Activated CD4-positive, alpha-beta memory T cell treated with anti-CD3 and anti-CD28 coated beads, Interleukin-2, amount 10 ng/mL, durations not matched to agents 7 days and 5 days (primary cell): ENCODE measurements at places on chromosomes 2 and 18. TPM values are rescaled to one million over a fixed set of nuclear protein-coding genes. Genes with fewer than 3 reads are reported as not detected.
A peak's percentile ranks its signal among the peaks of the same experiment; 100 is the strongest.

GRCh38 chr2:222943820-222944219, 83.0 kb downstream of the ACSL3 start:
- peaks cover 2% of the 10 kb centered on the region for H3K27me3 ChIP-seq
- peaks cover 7% of the 10 kb centered on the region for H3K4me1 ChIP-seq
- no peak overlapping the region for H3K4me3 ChIP-seq
- DNase-seq: no peak
- H3K36me3 ChIP-seq: peaks cover 5% of the 10 kb centered on the region

DNA sequence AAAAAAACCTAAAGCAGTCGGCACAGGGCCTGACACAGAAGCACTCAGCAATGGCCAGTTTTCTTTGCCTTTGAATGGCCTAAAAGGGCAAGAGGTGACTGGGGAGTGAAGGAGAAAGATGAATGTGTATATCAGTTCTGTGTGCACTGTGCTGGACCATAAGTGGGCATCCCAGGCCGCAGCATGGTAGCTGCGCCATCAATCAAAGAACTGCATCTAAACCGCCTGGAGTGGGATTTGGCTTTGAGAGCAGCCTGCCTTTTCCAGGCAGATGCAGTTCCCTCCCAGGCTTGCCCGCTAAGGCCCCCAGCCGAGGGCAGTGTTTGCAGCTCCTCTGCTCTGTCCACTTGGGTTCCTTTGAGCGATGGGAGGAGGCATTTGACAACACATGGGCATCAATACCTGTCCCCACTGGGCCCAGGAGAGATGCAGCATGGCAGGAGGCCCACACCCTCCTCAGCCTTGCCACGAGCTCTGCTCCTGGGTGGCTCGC, 144.1 kb downstream of the FAM210A start:
- H3K36me3 ChIP-seq: peaks cover 7% of the 10 kb centered on the region
- peaks cover 60% of the 10 kb centered on the region for H3K4me1 ChIP-seq
- DNase-seq: no peak
- no peaks in the 10 kb centered on the region for H3K27me3 ChIP-seq

DNA sequence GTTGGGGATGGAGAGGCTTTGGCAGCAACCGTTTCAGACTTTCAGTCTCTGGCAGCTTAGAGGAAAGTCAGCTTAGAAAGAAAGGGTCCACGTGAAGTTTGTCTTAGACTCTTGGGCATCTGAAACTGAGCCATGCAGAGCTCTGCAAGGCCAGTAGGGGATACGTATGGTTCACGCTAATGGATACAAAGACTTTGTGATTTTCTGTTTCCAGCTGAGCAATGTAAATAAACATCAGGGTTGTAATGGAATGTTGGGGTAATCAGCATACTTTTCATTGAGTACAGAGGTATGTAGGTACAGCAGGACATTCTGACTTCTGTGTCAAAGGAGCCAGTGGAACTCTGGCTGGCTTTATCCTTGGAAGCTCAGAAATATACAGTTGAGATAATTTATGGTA, 31.0 kb downstream of the RALB start:
- no peak overlapping the region for H3K27ac ChIP-seq
- peaks cover 40% of the 10 kb centered on the region for H3K36me3 ChIP-seq
- no peak overlapping the region for H3K4me3 ChIP-seq
- DNase-seq: no peak
- peaks cover 40% of the 10 kb centered on the region for H3K4me1 ChIP-seq
- no peaks in the 10 kb centered on the region for H3K27me3 ChIP-seq

- peaks cover 35% of the 10 kb centered on the region for H3K27me3 ChIP-seq
- DNase-seq: peak; percentile 63
- no peak overlapping the region for H3K4me3 ChIP-seq
These were observed 363.5 kb upstream of the TNP1 start for GRCh38 chr2:217223222-217223930.

DNA sequence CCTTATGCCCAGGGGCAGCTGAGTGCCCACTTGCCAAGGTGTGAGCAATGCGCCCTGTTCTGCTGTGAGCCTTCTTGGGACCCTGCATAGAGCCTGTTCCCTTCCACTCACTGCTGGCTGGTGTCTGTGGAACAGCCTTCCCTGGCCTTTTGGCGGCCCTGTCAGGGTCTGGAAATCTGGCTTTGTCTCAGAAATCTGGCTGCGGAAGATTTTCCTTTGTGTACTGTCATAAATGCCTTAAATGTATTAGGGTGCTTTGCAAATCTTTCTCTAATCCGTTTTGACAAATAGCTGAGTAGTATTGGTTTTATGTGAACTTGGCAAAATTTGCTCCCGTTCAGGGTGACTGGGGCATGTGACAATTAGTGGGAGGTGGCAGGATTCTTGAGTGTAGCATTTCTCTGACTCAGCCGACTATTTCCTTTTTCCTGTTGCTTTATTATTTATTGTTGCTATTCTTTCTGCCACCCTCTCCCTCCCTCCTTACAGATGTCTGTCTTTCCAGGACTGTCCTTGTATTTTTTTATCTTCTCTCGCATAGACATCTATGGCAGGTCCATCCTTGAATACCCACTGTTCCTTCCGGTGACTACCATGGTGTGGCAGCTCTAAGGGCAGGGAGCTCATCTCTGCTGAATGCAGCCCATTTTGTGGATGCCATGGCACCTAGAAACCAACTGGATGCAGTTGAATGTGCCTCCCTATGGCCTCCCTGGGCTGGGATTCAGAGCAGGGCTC, 41.8 kb downstream of the LDLRAD4 start:
- peaks cover 3% of the 10 kb centered on the region for H3K27me3 ChIP-seq
- H3K36me3 ChIP-seq: no peaks in the 10 kb centered on the region
- H3K4me3 ChIP-seq: no peak overlapping the region
- no peak overlapping the region for H3K27ac ChIP-seq

DNA sequence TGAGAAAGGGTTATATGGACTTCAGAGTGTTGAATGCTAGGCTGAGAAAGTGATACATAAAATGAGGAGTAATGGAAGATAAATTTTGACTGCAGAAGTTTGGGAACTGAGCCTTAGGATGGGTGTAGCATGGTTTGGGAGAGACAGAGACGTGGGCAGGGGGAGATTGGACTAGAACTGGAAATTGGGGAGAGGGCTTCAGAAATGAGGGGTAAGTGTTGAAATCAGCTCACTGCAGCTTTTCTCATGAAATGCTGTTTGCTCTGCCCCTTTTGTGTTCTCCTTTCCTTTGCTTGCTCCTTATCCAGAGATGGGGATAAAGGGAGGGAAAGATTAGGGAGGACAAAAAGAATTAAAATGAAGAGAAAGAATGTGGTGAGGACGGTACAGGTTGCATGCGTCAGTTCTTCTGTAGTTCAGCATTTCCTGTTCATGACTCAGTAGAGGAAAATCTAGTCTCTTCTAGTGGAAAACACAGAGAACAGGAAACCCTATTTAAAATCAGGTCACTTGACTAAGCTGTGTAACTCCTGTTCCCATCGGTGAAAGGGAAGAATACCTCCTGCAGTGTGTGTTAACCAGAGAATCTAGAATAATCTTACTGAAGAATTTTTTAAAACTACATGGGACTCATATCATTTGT, 105.6 kb downstream of the CRIM1 start:
- H3K27me3 ChIP-seq: no peaks in the 10 kb centered on the region
- H3K27ac ChIP-seq: no peak overlapping the region
- DNase-seq: no peak
- no peaks in the 10 kb centered on the region for H3K36me3 ChIP-seq

- no peaks in the 10 kb centered on the region for H3K36me3 ChIP-seq
- no peak overlapping the region for H3K4me3 ChIP-seq
- H3K27ac ChIP-seq: no peak overlapping the region
- no peak for DNase-seq
These were observed 104.5 kb downstream of the VAPA start for GRCh38 chr18:10018289-10018688.

GRCh38 chr2:60962528-60962927, 55.0 kb upstream of the PEX13 start:
- DNase-seq: no peak
- H3K27ac ChIP-seq: no peak overlapping the region
- H3K27me3 ChIP-seq: no peaks in the 10 kb centered on the region
- peaks cover 38% of the 10 kb centered on the region for H3K36me3 ChIP-seq
- H3K4me1 ChIP-seq: peaks cover 27% of the 10 kb centered on the region

DNA sequence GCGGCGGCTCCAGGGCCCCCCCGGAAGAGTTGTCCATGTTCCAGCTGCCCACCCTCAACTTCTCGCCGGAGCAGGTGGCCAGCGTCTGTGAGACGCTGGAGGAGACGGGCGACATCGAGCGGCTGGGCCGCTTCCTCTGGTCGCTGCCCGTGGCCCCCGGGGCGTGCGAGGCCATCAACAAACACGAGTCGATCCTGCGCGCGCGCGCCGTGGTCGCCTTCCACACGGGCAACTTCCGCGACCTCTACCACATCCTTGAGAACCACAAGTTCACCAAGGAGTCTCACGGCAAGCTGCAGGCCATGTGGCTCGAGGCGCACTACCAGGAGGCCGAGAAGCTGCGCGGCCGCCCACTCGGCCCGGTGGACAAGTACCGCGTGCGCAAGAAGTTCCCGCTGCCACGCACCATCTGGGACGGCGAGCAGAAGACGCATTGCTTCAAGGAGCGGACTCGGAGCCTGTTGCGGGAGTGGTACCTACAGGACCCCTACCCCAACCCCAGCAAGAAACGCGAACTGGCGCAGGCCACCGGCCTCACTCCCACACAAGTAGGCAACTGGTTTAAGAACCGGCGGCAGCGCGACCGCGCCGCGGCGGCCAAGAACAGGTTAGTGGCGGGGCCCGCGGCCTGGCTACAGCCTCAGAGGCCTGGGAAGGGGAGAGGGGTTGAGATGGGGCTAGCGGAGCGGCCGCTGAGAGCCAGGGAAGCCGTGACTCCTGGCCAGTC, 965 bp downstream of the SIX3 start:
- H3K4me1 ChIP-seq: peaks cover 38% of the 10 kb centered on the region
- DNase-seq: peak; percentile 44
- H3K27me3 ChIP-seq: peaks cover 86% of the 10 kb centered on the region
- H3K36me3 ChIP-seq: peaks cover 2% of the 10 kb centered on the region
- H3K4me3 ChIP-seq: peak overlapping the region; percentile 59

GRCh38 chr2:72175636-72176035, 28.0 kb upstream of the CYP26B1 start:
- peaks cover 5% of the 10 kb centered on the region for H3K36me3 ChIP-seq
- no peak overlapping the region for H3K27ac ChIP-seq
- DNase-seq: no peak
- H3K27me3 ChIP-seq: no peaks in the 10 kb centered on the region
- no peak overlapping the region for H3K4me3 ChIP-seq

DNA sequence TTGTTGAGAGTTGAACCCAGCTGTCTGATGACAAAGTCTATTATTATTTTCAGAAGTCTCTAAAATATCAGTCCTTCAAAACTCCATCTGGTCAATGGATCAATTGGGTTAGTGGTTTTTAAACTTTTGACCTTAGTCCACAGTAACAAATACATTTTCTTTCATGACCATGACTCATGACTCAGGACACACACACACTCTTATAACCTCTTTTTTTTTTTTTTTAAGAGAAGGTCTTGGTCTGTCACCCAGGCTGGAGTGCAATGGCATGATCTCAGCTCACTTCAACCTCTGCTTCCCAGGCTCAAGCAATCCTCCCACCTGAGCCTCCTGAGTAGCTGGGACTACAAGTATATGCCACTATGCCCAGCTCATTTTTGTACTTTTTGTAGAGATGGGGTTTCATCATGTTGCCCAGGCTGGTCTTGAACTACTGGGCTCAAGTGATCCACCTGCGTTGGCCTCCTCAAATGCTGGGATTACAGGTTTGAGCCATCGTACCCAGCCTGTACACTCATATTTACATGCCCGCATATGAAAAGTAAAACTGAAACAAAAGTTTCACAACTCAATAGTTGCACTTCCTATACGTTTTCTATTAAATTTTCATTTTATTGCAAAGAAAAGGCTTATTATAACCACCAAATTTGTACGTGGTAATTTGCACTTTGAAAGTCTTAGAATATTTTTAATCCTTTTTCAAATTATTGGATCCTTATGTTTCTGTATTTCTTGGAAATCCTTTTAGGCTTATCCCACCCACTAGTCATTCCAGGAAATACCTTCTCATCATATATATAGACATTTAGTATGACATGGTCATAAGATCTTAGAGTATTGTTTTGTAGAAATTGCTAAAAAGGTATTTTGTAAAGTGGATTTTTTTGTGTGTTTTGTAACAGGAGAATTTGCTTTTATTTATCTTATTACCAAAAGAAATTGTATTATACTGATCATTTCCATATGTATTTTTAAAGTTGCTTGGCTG, 199.0 kb downstream of the LPIN1 start:
- peak; percentile 30 for DNase-seq
- no peaks in the 10 kb centered on the region for H3K36me3 ChIP-seq
- peaks cover 18% of the 10 kb centered on the region for H3K4me1 ChIP-seq
- no peaks in the 10 kb centered on the region for H3K27me3 ChIP-seq
- H3K4me3 ChIP-seq: peak overlapping the region; percentile 53
- H3K27ac ChIP-seq: peak overlapping the region; percentile 75

DNA sequence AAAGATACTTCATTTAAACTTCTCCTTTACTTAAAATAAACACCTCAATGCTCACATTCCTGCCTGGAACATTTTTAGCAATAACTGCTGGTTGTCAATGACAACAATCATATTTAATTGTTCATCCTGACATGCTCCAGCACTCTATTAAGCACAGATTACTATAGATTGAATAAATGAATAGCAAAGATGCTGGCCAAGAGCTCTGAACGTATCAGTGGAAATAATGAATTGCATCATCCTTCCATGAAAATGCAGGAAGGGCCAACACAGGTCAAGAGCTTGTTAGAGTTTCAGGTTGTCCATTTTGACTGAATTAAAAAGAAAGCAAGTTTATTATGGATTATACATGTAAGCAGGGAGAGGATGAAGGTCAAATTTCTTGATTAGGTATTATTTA, 994.0 kb downstream of the TSN start:
- no peaks in the 10 kb centered on the region for H3K27me3 ChIP-seq
- H3K4me1 ChIP-seq: no peaks in the 10 kb centered on the region
- no peaks in the 10 kb centered on the region for H3K36me3 ChIP-seq
- no peak for DNase-seq
- no peak overlapping the region for H3K27ac ChIP-seq
- no peak overlapping the region for H3K4me3 ChIP-seq

The ZSWIM2 gene
- not detected for total RNA-seq

The IL1RL2 gene
- not detected for total RNA-seq

The POTEE gene
- 0.73 TPM for total RNA-seq

The TEKT4 gene
- total RNA-seq: not detected

The NTSR2 gene
- total RNA-seq: not detected

The DSC3 gene
- total RNA-seq: not detected

The ASB18 gene
- not detected for total RNA-seq
